Activated CD8-positive, alpha-beta memory T cell treated with anti-CD3 and anti-CD28 coated beads, Interleukin-2, amount 10 ng/mL, durations not matched to agents 7 days and 5 days (primary cell): ENCODE measurements at places on chromosomes 16 and 17.

- DNase-seq = no peak
These were observed 129.1 kb downstream of the AIPL1 start for GRCh38 chr17:6305613-6306360.

DNA sequence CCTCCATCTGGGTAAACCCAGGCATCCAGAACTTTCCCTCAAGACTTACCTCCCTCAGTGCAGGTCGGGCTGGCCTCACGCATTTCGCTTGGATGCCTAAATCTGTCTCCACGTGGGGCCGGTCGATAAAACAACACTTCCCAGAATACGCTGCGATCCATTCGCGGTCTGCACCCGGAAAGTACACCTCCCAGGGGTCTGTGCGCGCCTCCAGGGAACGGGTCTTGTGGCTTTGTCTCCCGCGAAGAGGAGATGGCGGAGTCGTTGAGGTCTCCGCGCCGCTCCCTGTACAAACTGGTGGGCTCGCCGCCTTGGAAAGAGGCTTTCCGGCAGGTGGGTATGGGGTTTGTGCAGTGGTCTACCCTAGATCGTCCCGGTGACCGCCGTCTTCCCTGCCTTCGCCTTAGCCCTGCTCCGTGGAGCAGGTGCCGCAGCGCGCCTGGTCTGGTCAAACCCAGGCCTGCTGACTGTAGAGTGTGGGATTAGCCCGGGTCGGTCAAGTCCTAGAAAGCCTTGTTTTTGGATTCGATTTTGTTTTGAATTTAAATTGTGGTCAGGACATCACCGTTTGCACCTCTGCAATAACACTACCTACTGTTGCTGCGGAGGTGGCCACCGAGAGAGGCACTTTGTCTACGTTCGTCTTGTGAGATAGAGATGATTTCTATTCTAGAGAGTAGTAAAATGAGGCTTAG, at the start of gene RPAIN:
Gene RPAIN, plus strand, starts transcription at position 224 of the 695 bp plus-strand sequence. Its CDS starts 29 bp downstream, at position 253.
- peak; percentile 94 for DNase-seq

- DNase-seq = no peak
These were observed 1.7 kb downstream of the SLC25A10 start for GRCh38 chr17:81713556-81714411.

DNA sequence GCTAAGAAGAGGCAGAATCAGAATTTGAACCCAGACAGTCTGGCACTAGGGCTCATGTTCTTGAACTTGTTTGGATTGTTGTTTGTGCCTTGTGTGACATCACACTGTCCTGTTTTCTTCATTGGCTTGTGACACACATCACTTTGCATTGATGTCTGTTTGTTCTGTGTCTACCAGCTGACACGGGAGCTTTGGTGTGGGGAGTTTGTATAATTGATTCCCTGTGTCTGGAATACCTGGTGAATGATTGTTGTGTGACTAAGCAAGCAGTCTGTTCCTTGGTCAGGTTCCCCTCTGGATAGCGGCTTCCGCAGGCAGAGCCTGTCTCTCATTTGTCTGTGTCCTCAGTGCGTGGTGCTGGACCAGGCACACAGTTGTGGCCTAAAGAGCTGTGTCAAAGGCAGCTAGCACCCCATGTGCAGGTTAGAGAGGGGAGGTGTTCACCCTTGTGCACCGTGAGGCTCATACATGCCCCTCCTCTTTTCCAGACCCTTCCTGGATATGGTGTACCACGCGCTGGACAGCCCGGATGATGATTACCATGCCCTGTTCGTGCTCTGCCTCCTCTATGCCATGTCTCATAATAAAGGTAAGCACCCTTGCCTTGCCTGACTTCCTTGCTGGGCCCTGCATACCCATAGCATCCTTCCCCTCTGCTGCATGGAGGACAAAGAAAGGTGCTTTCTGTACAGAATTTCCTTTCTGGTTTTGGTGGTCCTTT, 80.1 kb downstream of the CLEC16A start:
- DNase-seq = peak; percentile 43

- DNase-seq = peak; percentile 37
These were observed 83.5 kb downstream of the CDYL2 start for GRCh38 chr16:80720804-80721371.

GRCh38 chr16:29926711-29927052, 656 bp upstream of the KCTD13 start:
- DNase-seq = no peak

DNA sequence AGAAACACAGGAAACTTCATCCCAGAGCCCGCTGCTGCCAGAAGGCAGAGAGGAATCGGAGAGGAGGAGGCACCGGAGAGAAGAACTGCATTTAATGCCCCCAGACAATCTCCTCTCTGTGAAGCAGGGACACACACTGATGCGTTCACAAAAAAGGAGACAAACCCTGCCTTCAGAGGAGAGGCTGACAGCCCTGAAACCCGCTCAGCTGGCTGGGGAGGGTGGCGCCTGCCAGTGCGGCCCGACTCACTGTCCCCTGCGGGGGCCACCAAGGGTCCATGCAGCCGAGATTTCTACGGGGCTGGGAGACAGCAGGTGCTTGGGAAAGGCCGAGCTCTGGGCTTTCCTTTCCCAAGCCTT, 21.9 kb upstream of the CACNG1 start:
- no peak for DNase-seq

DNA sequence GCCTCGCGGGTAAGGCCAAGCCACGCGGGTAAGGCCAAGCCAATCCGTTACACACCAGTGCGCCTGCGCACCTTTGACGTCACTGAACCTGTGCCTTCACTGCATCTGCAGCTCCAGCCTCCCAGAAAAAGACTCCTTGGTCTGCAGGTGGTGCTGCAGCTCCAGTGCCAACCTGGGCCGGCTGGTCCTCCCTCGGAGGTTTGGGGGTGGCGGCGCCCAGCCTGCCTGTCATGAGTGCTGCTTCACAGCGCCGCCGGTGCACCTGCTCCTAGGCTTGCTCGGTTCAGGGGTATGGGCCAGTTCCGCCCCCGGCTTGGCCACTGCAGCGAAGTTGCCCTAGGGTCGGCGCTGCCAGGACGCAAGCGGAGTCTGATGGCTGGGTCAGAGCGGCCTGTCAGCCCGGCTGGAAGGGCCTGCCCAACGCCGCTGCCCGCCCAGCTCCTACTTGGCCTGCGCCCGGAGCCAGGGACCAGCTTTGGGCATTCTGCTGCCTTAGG, 146.6 kb downstream of the USP22 start:
- DNase-seq = peak; percentile 52

GRCh38 chr17:62657145-62657665, 29.7 kb downstream of the MRC2 start:
- DNase-seq = no peak

DNA sequence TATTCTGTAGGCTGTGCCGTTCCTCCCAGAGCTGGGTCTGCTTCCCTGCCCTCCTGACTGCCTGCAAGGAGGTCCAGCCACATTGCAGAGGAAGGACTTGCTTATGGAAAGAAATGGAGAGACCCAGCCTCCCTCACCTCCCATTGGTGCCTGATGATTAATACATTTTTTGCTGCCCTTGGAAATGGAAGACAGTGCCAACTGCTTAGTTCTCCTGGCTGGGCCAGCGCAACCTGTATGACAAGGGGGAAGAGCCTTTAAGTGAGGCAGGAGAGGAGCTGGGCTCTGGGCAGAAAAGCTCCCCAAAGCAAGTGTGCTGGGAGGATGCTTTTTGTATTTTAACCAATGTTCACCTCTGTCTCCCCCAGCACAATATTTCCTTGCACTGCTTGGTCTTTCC, 238.5 kb downstream of the SOX9 start:
- DNase-seq = no peak

DNA sequence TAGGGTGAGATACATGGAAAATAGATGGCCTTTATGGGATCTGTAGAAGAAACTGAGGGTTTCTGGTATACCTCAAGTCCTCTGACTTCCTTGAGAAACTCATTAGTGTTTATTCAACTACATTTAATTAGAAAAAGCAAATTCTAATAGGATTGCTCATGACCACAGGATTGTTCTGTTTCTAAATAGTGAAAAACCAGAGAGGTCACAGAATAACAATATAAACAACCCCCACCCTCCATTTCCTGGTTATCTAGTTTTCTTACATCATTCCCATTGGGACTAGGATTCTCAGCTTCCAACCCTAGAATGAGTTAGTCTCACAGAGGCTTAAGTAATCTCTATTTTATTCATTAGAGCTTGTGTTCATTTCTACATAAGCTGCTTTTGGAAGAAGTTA, 30.0 kb downstream of the SF3B3 start:
- DNase-seq = no peak

GRCh38 chr17:57615836-57616757, 129.0 kb downstream of the CCDC182 start:
- no peak for DNase-seq

DNA sequence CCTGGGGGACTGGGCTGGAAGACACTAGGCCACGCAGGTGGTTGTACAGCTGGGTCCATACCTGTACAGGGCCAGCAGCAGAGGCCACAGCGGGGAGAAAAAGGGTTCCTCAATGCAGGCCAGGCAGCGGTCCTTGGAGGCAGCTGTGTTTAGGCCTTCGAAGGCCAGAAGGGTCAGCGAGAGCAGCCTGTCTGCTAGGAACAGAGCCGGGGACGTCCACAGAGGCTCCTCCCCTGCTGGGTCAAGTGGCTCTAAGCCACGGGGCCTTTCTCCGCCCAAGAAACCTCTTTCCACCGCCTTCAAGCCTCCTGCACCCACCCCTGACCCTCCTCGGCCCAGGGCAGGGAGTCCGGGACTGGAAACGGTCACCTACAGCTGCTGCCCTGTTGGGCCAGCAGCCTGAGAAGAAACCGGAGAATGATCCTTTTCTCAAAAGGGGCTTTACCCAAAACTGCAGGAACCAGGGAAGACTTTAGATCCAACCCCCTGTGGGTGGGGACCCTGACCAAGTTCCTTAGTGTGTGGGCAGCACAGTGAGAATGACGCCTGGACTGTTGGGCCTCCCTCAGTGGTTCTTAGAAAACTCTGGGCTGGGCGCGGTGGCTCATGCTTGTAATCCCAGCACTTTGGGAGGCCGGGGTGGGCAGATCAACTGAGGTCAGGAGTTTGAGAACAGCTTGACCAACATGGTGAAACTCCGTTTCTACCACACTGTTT, 8.4 kb upstream of the SPATA2L start:
- DNase-seq = no peak

- no peak for DNase-seq
These were observed 544.8 kb upstream of the EEF2KMT start for GRCh38 chr16:5642436-5642835.

DNA sequence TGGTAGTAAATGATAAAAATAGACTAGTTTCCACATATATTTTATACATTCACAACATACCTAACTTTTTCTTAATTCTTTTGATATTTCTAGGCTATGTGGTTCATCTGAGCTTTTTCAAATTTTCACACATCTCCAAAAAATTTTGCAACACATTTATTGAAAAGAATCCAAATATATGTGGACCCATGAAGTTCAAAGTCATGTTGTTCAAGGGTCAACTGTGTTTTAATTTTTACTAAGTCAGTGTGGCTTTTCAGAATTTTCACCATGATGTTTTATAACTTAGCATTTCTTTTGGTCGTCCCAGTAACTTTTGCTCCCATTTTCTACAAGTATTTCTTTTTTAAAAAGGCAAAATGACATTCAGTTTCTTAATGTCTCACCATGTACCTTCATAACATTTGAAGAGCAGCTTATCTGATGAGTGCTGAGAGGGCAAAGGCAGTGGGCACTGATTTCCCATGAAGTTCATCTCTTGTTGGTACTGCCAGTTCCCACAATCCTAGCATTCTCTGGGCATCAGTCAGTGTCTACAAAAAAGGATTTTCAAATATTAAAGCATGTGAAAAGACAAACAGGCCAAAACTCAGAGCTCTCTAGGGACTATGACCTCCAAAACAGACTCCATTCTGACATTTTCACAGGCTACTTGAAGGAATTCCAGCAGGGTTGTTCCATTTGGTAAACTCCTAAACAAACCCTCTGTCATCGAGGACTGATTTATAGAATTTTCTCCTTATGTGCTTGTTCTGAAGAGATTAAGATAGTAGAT, 80.3 kb downstream of the MRTFB start:
- DNase-seq = no peak
